ENCODE measurements at places on chromosomes 5 and 9.

GRCh38 chr9:121326130-121326838 lies 43.8 kb downstream of the STOM start:
- no peak for DNase-seq

DNA sequence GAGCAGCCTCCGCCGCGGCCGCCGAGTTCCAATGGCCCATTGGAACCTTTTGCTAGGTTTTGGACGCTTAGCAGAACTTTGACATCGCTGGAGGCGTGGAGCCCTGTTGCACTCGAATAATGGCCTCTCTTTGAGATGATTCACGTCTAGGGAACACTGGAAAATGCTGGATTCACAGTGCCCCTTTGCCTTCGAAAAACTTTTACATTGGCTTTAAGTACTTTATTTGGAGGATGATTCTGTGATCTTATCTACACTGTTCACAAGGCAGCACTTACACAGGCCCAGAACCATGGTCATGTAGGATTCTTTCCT lies 536 bp upstream of the PPIC start:
- no peak for DNase-seq

- no peak for DNase-seq
Measured at GRCh38 chr5:138542180-138542955, 668 bp downstream of the ETF1 start.

GRCh38 chr5:107381189-107381856 lies 289.4 kb downstream of the EFNA5 start:
- DNase-seq = no peak

GRCh38 chr5:151065609-151066008 lies 15.2 kb downstream of the TNIP1 start:
- DNase-seq = no peak

DNA sequence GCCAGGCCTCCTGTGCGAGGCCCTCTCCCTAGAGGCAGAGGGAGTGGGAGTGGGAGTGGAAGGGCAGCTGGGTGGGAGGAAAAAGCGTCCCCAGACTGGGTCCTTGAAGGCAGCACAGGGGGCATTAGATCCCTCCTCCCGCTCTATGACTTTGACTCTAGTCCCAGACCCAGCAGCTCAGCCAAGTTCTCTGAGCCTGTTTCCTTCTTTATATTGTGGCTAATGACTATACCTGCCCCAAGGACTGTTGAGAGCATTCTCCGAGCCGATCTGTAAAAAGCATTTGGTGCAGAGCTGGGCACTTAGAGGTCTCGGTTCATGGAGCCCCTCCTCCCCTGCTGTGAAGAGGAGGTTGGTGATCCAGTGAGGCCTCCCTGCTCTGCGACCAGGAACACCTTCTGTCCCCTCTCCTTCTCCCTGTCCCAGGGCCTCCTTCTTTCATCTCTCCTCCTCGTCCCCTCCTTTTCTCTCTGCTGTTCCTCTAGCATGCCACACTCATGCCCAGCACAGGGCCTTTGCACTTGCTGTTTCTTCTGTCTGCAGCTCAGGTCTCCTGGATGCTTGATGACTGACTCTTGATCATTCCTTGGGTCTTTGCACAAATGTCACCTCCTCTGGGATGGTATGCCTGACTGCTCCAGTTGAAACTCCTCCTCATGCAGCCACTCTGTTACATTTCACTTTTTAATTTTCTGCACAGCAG lies 23.4 kb upstream of the PSD2 start:
- no peak for DNase-seq

GRCh38 chr9:77714077-77714549 lies 66.0 kb upstream of the GNA14 start:
- no peak for DNase-seq

DNA sequence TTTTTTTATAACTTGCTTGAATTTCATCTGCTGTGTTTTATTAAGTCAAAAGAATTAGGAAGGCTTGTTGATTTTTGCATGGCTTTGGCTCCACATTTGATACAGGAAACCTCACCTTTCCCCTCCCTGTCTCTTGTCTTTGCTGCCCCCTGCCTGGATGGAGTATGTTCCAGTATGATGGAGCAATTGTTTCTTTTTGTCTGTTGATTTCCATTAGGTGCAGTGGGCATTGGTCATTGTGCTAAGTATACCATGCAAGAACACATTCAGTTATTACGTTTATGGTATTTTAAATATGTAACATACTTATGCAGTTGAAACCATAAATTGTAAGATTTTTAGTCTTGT lies 19.6 kb downstream of the TJP2 start:
- DNase-seq = no peak

DNA sequence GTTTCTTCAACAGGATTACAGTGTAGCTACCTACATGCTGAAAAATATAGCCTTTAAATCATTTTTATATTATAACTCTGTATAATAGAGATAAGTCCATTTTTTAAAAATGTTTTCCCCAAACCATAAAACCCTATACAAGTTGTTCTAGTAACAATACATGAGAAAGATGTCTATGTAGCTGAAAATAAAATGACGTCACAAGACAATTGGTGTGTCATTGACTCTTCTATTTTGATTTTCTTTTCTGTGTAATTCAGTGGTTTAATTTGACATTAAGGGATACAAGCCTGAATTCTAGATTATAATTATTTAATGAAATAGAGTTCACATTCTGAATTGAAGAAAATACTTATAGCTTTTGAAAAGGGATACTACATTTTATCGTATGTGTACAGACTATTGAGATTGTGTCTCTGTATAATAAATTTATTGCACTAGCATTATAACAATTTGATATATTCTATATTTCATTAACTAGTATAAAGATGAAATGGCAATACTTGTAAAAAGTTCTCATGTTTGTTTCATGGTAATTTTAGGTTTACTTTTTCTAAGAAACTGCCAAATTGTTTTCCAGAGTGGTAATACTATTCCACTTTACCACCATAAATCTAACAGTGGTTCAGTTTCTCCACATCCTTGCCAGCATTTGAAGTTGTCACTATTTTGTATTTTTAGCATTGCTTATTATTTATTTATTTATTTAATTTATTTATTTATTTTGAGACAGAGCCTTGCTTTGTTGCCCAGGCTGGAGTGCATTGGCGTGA lies 18.7 kb downstream of the ANXA1 start:
- DNase-seq = no peak

- DNase-seq = no peak
Measured at GRCh38 chr9:99823681-99824377, 2.1 kb downstream of the NR4A3 start.

GRCh38 chr5:38853753-38854470 lies 8.1 kb downstream of the OSMR start:
- no peak for DNase-seq

GRCh38 chr9:86614871-86615849 lies 260.9 kb upstream of the TUT7 start:
- DNase-seq = no peak

Measured in stimulated activated CD8-positive, alpha-beta memory T cell treated with anti-CD3 and anti-CD28 coated beads, Interleukin-12 subunit alpha, Interleukin-12 subunit beta, amount 100 ng/mL, for 1 hour (primary cell).